HT-29 (cell line): ENCODE measurements at places on chromosomes 7 and 10. TPM values are rescaled to one million over a fixed set of nuclear protein-coding genes. Genes with fewer than 3 reads are reported as not detected.
A peak's percentile ranks its signal among the peaks of the same experiment; 100 is the strongest.

NACAD gene
- 0.10 and 0.43 TPM in 2 replicates for total RNA-seq

VIM gene
- 0.08 TPM in 1 of 2 replicates, not detected in the other for total RNA-seq

DNA sequence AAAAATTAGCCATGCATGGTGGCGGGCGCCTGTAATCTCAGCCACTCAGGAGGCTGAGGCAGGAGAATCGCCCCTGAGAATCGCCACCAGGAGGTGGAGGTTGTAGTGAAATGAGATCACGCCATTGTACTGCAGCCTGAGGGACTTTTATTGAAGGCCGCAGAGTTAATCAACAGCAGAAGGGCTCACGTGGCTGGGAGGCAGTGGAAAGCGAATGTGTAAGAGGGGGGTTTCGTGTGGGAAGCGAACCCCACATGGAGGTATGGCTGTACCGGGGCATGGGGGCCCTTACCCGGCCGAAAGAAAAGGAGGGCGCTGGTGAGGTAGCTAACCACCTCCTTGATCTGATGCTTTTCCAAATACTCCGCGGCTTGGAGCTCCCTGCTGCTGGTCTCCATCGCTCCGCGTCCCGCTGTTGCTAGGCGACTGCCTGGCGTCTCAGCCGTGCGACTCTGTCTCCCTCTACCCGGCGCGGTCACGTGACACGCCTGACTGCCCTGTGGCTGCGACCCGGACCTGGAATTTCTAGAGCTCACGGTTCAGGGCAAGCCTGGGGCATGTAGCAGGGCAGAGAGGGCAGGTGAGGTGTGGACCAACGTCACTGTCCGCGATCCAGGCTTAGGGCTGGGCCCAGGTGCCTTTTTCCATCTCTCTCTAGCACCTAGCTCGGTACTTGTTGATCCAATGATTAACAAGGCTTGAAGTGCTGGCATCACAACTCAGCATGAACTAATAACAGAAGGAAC, at the start of gene EFCAB10:
Gene EFCAB10 (minus strand): TSS at position 428 of the 746 bp plus-strand sequence. CDS start 30 bp downstream, at position 398.
- peak; percentile 32 for DNase-seq

DNA sequence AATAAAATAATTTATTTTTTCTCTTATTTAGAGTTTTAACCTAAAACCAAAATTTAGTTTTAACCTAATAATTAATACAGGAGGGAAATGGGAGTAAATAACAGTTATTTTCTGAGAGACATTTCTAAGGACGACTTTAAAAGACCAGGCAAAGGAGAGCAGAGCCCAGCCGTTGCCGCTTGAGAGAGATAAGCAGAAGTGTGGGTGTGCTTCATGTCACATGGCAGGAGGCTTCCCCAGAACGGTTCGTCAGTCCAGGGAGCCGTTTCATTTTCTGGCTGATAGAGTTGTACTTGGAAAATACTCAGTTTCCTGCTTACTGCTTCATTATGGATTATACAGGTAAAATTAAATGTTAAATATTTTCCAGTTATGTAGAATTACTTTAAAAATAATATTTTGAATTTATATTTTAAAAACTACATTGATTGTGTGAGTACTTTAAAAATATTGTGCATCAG, 61.4 kb downstream of the ST7 start:
- peak; percentile 20 for DNase-seq

- DNase-seq, result peak; percentile 81
Observed at GRCh38 chr7:11261470-11261869, 287.8 kb downstream of the PHF14 start.

DNA sequence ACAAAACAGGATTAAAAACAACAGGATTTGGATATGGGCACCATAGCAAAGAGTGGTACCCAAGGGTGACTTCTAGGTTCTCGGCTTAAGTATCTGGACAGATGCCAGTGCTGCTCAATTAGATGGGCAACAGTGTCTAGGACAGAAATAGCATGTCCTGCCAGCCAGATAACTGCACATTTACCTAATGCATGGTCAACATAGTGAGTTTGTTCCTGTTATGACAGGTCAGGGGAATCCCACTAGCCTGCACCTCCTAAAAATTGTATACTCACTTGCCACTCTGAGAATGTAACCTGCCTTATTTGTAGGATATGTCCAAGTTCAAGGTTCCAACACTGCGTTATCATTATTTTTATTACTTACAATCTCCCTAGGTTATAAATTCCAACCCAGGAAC, 471.7 kb downstream of the GRM8 start:
- DNase-seq, result no peak

- DNase-seq, result no peak
Observed at GRCh38 chr7:112212571-112212970, 6.1 kb downstream of the ZNF277 start.

DNA sequence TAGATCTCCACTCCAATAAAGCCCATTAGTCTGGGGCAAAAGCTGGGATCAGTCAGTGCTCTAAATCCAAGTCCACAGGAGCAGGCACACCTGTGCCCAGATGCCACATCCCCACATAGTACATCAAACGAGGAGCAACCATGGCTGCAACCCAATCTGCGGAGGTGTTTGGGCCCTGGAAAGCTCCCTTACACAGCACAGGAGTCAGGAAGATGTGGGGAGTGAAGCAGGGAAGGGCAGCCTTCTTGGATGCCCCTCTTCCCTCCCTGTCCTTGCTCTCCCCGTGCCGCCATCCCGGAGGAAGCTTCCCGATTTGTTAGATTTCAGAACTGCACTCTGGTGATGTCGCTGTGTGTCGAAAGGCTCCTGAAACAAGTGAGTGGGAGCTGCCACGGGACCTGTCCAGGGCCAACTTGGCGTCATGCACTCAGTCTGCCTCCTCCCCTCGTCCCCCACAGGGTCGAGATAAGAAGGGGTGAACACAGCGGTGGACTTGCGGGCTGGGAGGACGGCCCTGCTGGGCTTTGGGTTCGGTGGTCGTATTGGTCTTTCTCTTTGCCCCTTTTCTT, 230.6 kb upstream of the GRB10 start:
- no peak for DNase-seq

DNA sequence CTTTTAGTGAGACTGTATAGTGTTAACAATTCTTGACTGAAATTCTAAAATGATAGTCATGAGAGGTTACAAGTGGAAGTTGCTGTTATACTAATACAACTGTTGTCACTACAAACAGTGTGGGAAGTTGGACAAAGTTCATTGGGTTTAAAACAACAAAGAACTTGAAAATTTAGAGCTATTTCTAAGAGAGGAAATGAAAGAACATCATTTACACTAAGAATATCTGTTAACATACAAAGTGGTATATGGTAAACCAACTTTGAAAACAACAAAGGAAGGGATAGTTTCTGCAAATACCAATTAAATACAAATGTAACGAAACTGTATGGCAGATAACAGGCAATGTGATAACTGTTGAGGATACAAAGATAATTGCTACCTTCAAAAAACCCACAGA, 11.6 kb downstream of the MTPN start:
- DNase-seq, result no peak

- DNase-seq, result no peak
Observed at GRCh38 chr10:119782981-119783664, 57.3 kb downstream of the INPP5F start.

DNA sequence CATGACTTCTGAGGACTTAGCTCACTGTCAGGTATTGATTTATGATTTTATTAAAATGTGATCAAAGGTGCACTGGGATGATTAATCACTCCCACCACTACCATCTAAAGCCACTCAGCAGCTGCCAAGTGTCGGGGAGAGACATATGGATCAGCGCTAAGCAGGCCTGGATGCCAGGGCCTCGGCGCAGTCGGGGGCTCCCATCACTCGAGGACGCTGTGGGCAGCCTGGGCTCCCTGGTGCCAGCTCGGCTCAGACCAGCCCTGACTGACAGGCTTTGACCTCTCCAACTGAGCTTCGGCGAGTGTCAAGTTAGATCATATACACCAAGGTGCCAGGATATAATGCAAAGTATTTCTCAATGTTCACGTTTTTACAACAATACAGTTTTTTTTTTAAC, 267.7 kb downstream of the ACTR3B start:
- no peak for DNase-seq

GRCh38 chr10:112728997-112729396, 221.1 kb upstream of the TCF7L2 start:
- DNase-seq, result no peak
